Activated CD8-positive, alpha-beta T cell treated with anti-CD3 and anti-CD28 coated beads for 36 hours (primary cell): ENCODE measurements at places on chromosomes 1 and 21.

DNA sequence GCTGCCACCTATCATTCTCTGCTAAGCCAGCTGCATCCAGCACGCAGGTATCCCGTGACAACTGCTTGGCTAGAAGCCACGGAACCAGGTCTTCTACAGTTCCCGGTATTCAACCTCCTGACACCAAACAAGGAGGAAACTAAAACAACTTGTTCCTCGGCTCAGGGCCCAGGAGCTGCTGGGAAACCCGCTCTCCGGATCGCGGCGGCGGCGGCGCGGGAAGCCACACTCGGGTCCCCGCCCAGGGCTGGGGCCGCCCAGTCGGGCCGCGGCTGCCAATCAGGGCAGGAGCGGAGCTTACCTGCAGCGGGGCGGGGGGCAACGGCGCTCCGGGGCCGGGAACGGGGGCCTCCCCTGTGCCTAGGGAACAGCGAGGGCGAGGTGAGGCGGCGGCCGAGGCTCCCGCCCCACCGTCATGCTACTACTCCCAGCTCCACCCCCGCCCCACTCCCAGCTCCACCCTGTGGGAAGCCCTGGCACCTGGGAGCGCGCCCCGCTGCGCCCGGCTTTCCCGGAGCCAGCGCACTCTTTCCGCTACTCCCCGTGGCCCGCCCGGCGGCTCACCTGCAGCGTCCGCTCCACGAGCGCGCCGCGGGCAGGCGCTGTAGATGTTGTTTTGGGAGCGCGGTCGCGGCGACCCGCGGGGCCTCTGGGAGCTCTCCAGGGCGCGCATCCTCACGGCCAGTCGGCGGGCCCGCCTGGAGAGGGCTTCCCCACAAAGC, 12.1 kb downstream of the IL24 start:
- DNase-seq: peak; percentile 41

GRCh38 chr21:25541042-25541441, 66.2 kb downstream of the MRPL39 start:
- DNase-seq: no peak

DNA sequence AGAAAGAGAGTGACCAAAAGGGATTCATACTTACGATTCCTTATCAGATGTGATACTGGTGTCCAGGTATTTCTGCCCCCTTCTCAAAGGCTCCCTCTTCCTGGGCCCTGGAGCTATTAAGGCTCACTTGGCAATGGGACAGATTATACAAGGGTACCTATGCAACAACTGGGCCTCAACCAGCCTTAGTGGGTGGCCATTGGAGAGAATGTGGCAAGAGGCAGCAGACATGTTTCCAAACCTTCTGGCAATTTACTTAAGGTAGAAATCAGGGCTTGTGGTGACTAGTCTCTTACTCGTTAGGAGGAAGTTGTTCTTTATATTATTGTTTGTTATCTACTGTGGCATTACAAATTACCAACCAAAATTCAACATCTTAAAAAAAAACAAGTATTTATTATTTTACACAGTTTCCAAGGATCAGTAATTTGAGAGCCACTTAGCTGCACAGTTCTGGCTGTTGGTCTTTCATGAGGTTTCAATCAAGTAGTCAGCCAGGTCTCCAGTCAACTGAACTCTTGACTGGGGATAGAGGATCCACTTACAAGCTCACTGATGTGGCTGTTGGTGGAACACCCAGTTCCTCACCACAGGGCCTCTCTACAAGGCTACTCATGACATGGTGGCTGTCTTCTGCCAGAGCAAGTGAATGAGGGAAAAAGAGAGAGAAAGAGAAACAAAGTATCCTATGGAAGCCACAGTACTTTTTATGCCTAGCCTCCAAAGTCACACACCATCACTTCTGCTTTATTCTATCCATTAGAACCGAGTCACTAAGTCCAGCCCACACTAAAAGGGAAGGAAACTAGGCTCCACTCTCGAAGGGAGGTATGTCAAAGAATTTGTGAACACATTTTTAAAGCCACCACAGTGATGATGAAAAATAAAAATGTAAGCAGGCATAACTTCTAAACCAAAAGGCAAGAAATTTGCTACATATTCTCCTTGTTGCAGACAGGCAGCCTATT, 10.7 kb downstream of the ZNF648 start:
- no peak for DNase-seq

DNA sequence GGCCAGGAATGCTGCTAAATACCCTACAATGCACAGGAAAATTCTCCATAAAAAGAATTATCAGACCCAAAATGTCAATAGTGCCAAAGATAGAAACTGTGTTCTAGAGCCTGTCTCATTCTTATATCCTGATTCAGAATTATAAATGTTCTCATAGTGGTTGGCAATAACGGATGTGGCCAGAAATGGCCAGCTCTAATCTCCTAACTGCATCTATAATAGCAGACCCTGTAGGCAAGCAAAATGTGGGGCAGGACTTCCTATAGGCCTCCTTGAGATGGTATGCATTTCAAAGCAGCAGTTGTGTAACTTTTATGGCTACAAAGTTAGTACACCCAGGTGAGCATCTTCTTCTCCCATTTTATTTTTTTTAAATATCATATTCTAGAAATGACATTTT, 95.9 kb upstream of the SGIP1 start:
- DNase-seq: no peak

GRCh38 chr1:240612811-240613210, 856 bp upstream of the GREM2 start:
- DNase-seq: no peak

DNA sequence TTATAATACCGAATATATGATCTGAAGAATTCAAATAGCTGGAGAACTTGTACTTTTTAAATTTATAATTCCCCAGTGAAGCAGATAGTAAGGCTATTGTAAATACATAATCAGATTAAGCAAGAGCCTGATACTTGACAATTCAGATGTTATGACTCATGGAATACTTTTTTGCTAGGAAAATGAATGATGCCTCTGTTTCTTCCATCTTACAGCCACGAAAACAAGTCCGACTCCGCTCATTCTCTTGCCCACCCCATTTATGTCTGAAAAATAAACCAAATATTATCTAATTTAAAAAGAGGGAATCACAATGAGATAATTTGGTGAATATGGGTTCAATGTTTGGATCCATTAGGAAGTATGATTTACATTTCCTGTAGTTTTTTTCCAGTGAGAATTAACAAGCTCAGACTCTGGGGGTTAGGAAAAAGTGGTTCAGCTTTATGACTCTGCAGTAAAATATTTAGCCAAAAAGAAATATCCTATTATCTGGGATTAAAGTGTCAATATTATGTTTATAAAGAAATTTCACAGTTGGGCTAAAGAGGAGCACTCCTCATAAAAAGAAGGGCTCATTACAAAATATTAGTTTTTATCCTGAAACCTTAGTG, 50.4 kb upstream of the DAB1 start:
- DNase-seq: no peak
